ENCODE measurements at places on chromosomes 6 and 20.
A peak's percentile ranks its signal among the peaks of the same experiment; 100 is the strongest.

DNA sequence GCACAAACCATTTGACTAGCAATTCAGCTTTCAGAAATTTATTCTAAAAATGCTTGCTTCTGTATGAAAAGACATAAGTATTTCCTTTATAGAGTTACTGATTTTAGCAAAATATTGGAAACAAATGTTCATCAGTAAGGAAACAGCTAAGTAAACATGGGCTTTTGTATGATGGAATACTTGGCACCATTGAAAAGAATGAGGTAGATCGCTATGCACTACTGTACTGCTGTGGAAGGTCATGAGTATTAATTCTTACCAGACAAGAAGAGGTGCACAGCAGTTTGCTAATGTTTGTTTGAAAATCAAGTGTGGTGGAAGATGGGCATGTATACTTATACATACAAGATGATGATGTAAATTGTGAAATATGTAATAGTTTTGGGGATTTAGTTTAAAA, 73.0 kb downstream of the FARS2 start:
- no peak for DNase-seq

- DNase-seq, result no peak
These were observed 926 bp downstream of the MYLIP start for GRCh38 chr6:16129623-16130401.

DNA sequence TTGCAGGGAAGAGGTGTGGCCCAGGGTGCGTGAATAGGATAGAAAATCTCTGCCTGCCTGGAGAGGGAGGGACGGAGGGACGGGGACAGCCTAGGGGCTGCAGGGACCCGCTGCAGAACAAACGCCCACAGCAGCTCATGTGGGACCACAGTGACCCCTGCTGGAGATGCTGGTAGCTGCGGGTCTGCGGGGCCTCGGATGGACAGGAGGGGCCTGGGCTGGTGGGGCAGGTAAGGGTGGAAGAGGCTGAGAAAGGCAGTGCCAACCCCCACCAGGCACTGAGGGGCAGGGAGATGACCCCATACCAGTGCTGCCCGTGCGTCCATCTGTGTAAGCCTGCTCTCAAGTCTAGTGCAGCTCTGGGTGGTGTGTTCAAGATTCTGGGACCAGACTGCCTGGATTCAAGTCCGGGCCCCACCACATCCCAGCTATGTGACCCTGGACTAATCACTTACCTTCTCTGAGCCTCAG, 39.4 kb downstream of the KIAA1755 start:
- peak; percentile 43 for DNase-seq

DNA sequence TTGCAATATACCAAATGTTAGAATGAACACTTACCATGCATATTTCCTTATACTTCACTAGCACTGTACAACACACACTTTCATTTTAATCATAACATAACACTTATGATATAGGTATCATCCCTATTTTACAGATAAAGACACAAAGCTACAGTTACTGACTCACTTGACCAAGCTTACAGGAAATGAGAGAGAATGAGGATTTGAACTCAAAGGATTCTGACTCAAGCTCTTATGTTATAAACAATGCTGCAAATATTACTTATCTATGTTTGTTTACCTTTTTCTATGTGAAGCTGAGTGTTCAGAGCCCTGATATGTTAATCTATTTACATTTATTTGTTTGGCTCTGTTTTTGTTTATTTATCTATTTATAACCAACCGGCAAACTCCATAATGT, 245.4 kb downstream of the PTPRK start:
- no peak for DNase-seq

DNA sequence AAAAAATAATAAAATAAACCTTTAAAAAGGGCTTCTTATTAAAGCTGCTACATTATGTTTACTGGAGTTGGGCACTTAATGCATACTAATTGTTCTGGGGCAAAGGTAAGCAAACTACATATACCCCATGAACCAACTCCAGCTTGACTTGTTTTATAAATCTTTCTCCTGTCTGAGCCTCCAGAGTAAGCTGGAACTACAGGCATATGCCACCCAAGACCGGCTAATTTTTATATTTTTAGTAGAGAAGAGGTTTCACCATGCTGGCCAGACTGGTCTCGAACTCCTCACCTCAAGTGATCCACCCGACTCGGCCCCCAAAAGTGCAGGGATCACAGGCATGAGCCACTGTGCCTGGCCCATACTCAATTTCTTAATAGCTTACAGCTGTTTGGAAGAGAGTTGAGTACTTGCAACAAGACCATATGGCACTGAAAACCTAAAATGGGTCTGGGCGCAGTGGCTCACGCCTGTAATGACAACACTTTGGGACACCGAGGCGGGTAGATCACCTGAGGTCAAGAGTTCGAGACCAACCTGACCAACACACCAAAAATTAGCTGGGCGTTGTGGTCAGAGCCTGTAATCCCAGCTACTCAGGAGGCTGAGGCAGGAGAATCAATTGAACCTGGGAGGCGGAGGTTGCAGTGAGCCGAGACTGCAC, 19.9 kb downstream of the ROMO1 start:
- DNase-seq, result no peak

DNA sequence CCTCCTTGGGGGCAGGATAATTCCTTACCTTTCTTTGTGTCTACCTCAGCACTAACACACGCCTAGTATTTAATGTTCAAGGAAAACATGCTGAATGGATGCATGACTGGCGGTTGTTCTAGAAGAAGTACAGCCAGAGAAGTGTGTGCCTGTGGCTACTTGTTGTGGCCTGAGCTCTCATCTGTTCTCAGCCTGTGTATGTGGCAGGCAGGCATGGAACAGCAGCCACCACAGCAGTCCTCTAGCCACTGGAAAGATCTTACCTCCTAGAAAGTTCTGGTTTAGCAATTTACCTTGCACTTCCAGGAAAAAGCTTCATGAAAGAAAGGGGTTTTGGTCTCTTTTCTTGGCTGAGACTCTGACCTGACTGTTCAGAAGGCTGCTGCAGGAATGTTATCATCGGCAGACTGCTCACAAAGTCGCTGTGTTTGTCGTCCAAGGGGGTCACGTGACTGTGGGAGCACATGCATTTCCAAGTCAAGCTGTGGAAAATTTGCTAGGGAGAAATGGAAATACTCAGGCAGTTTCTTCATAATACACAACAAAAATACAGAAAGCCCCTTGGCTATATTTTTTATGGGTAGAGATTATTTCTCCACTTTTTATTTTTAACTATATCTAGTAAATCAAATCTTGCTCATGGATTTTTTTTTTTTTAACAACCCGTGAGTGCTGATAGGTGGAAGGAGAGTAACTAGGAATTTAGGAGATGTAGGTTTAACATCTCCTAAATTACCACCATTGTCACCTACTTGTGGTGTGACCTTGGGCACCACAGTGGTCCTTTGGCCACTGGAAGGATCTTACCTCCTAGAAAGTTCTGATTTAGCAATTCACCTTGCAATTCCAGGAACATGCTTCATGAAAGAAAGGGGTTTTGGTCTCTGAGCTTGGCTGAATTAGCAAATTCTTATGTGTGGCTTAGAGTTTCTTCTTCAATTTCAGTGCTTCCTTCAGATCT, 110.8 kb upstream of the GPR6 start:
- no peak for DNase-seq

DNA sequence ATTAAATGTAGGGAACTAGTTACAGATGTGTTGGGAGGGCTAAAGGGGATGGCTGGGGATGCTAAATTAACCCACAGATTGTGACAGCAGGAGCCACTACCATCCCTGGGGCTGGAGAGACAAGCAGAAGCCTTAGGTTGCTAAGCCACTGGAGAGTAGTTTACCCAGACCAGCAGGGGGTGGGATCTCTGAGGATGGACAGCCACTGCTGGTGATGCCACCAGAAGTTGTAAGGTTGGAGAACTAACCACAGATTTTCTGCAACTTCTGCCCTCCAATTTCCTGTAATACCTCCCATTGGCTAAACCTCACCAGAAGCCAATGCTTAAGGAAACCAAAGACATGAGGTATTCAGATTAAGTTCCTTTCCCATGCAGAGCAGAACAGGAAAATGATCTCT, 139.6 kb upstream of the NOX3 start:
- no peak for DNase-seq

GRCh38 chr6:99416226-99416625, 8.9 kb downstream of the PNISR start:
- DNase-seq, result no peak

DNA sequence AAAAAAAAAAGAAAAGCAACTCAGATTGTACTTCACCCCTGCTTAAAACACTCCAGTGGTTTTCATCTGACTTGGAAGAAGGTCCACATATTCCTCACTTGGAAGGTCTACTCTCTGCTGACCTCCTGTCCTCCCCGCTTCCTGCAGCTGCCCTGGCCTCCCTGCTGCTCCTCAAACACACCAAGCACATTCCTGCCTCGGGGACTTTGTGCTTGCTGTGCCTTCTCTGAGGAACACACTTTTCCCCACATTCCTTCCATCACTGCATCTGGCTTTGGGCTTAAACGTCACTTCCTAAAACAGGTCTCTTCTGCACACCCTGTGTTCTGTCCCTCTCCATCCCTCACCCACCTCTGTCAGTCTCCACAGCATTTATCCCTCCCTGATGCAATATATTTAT, 4.9 kb upstream of the PDYN start:
- DNase-seq, result no peak

GRCh38 chr20:63831646-63831992, 555 bp upstream of the ZBTB46 start:
- DNase-seq, result no peak

GRCh38 chr6:37134396-37135191, 35.4 kb upstream of the PIM1 start:
- DNase-seq, result no peak

- DNase-seq, result no peak
These were observed 16.0 kb downstream of the KIF13A start for GRCh38 chr6:17971128-17972073.

GRCh38 chr6:152952866-152953509, 29.9 kb downstream of the FBXO5 start:
- no peak for DNase-seq

GRCh38 chr6:159758031-159759001, 3.5 kb upstream of the ACAT2 start:
- DNase-seq, result no peak

DNA sequence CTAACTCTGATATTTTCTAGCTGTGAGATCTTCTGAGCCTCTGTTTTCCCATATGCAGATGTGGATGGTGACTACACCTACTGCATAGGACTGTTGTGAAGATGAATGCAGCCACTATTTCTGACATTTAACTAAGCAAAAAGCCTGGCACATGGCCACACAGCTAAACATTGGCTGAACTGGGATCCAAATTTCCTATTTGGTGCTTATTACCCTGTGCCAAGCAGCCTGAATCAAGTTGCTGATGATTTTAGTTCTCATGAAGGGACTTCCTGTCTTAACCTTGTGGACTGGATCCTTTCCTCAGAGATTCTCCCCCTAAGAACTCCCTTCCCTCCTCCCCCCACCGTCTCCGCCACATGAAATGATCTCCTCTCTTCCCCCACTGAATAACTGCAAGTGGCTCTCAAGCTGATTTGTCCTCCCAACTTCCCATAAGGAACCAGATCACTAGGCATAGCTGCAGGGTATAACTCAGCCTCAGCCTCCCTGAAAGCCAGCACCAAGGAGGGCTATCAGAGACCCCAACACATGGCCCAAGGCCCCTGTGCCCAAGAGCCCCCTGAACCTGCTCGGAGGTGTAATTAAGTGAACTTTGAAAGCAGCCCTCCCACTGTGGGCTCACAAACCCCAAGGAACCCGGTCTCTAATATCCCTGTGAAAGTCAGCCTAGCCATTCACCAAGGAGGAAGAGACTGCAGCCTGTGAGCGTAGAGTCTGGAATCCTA, 55.7 kb downstream of the MAFB start:
- DNase-seq, result no peak

GRCh38 chr6:136360783-136361182, 71.1 kb upstream of the BCLAF1 start:
- no peak for DNase-seq

- DNase-seq, result peak; percentile 48
These were observed 1.2 kb upstream of the HMGA1 start for GRCh38 chr6:34235307-34236130.

- no peak for DNase-seq
These were observed 115.4 kb upstream of the SAMD5 start for GRCh38 chr6:147392917-147393625.

GRCh38 chr6:132060591-132060990, 109.4 kb upstream of the CCN2 start:
- DNase-seq, result no peak

GRCh38 chr6:128033156-128033555, 132.3 kb upstream of the THEMIS start:
- no peak for DNase-seq

GRCh38 chr6:125432963-125433362, 131.2 kb upstream of the HDDC2 start:
- no peak for DNase-seq
